Hematopoietic multipotent progenitor cell (in vitro differentiated cells): ENCODE measurements at places on chromosomes 1 and 21.

DNA sequence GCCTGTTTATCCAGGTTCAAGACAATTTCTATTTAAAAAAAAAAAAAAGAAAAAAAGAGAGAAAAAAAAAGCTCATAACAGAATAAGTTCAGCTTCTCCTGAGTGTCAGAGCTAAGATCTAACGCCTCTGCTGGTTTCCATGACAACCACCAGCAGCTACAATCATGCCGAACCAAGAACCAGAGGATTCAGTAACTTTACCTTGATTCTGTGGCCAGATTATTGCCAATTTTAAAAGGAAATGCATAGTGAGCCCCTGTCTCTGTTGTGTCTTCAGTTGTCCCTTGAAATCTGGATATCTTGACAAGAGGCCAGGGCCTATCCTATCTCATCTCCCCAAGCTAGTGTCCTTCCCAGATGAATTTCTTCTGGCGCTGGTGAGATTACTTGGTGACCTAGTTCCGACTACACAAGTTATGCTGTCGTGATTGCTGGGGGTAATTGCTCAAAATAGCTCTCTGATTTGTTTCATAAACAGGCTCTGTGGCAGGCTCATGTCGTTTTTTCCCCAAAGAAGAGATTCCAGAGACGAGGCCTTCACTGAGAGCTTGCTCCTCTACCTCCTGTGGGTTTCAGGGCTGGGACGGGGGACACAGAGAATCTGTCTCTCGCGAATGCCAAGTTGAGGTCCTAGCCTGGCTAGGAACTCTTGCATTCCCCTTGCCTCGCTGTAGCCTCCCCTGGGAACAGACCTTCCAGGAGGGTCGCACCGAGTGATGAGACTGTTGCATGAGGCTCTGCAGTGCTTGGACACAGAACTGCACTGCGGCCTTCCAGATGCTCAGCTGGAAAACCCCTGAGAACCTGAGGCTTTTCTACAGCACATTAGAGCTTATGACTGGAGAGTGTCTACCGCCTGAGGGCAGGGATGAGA is 32.4 kb upstream of the SCCPDH start:
- DNase-seq = no peak

- no peak for DNase-seq
Observed at GRCh38 chr1:215744419-215744818, 177.3 kb downstream of the KCTD3 start.

DNA sequence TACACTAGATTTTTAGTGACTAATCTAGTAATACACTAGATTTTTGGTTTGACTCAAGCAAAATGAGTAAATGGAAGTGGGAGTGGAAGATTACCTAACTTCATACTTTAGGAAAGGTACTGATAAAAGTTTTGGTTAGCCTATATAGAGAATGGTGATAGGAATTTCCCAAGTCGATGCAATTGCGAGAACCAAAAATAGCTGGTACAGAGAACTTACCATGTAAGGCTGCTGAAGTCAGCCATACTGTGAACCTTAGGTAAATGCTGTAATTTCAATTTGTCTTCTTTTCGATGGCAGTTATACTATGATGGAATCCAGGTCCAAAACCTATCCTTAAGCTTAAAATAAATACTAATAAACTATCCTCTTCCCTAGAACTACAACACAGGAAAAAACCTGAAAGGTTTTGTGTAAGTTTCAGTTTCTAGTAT is 4.6 kb downstream of the PNRC2 start:
- DNase-seq = no peak

GRCh38 chr1:232709386-232709785 is 79.5 kb upstream of the SIPA1L2 start:
- DNase-seq = no peak

DNA sequence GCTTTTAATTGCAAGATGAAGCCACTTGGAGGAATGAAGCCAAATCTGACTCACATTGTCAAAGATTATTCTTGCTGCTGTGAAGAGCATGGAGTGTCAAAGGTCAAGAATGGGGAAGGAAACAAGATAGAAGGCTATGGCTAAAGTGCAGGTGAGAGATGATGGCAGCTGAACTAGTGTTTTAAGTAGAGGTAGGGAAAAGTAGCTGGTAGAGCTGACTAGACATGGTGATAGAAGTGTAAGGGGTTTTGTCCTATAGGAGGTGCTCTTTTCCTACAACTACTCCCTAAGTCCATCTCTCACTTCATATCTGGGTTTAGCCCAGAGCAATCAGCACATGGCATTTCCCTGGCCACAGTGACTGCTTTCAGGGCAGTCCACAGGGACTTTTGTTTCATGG is 11.8 kb downstream of the UBE2T start:
- no peak for DNase-seq

DNA sequence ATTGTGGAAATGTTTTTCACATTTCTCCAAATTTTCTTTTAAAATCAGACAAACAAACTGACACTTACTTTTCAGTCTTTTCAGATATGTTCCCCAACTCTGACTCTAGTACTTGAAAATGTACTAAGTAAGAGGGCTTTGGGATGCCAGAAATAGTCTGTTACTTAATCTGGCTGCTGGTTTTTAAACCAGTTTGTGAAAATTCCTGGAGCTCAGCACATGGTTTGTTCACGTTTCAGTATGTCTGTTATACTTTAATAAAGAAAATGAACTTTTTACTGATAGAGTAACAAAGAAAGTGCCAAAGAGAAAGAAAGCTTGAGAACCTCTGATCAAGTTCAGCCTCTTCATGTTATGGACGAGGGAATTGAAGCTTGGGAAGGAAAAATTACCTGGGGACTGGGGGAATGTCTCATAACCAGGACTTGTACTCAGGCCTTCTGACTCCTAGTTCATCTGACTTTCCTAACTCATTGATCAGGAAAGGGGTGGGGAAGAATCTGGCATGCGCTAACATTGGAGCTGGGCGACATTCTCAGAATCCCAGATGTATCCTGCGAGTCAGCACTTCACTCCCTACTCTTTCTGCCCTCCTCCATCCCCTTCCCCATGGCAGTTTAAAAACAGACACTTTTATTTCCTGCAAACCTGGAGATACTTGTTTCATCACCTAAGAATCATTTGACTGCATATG is 30.8 kb upstream of the DNAJC6 start:
- no peak for DNase-seq

DNA sequence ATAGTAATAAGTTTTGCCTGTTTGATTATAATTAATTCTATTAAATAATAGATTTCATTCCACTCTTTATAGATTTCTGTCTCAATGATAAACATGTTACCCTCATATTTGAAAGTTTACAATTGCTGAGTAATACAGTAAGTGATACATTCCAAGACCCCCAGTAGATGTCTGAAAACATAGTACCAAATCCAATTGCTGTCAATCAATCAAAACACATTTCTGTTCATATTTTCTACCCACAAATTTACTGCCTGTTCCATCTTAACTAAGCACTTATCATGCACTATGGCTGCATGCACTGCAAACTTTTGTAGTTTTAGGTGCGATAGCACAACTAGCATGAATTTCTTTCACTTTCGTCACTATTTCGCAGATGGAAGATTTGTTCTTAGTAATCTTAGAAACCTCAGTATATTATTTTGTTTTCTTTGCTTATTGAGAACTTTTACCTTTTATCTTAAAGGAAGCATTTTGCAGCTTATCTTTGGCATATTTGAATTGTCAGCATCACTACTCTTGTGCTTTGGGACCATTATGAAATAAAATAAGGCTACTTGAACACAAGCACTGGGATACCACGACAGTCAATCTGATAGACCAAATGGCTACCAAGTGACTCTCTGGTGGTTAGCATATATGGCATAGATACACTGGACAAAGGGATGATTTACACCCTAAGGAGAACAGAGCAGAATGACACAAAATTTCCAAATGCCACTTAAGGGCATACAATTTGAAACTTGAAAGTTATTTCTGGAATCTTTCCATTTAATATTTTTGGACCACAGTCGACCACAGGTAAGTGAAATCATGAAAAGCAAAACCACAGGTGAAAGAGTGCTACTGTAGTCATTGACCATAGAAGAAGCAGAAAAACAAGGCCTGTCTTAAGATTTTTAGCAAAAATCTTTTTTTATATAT is 67.6 kb downstream of the RGS13 start:
- DNase-seq = no peak

DNA sequence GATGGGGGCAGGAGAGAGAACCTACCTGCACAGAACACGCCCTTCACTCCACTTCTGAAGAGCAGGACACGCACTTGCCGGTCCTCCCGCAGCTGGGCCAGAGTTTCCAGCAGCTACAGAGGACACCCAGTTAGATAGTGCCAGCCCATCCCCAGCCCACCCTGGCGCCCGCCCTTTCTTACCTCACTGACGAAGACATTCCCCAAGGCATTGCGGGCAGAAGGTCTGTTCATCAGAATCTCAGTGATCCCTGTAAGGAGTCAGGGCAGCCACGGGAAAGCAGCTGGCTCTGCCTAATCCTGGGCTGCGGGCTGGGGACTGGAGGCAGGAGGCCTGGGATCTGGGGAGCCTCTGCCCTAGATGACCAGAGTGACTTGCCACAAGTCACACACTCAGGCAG is 10.0 kb downstream of the ECHDC2 start:
- no peak for DNase-seq

- DNase-seq = peak; percentile 69
Observed at GRCh38 chr1:160078512-160079195, 2.7 kb upstream of the KCNJ9 start.

- DNase-seq = no peak
Observed at GRCh38 chr1:202122639-202123335, at the start of gene GPR37L1. TSS of gene GPR37L1 (plus strand) at chr1:202122917. CDS start at chr1:202122964, 47 bp downstream.

GRCh38 chr1:102163799-102164198 is 167.1 kb upstream of the OLFM3 start:
- DNase-seq = no peak

DNA sequence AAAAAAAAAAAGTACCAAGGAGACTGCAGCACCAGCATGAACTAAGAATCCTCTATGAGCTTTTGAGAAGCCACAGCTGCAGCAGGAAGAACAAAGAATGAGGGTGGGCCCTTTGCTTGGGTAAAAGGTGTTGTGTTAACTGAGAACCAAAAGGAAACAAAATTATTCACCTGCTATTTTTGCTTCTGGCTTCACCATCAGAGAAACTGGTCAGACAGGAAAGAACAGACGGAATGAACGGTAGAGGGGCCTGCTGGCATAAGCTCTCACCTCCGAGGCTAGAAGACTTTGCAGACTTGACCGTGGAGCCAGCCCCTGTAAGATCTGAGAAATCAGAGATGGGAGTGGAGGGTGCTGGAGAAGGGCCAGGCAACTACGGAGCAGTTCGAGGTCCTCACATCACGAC is 27.6 kb downstream of the IL10RB start:
- DNase-seq = no peak

- DNase-seq = no peak
Observed at GRCh38 chr1:232123775-232124659, 497.4 kb downstream of the DISC1 start.

GRCh38 chr1:38923607-38924006 is 18.0 kb downstream of the RHBDL2 start:
- no peak for DNase-seq

DNA sequence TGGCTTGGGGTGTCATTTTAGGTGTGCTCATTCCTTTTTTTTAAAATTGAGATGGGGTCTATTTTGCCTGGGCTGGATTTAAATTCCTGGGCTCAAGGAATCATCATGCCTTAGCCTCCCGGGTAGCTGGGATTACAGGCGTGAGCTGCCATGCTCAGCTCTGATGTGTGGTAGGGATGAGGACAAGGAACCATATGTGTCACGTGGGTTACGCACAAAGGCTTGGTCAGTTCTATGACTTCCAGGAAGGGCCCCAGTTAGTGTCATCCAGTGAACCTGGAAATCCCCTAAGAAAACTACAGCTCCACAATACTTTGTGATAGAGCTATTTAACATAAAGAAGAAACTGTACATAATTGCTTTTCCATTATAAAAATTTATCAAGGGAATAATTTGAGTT is 6.7 kb upstream of the METTL25B start:
- no peak for DNase-seq

- DNase-seq = no peak
Observed at GRCh38 chr1:220425852-220426251, 102.1 kb upstream of the MARK1 start.

DNA sequence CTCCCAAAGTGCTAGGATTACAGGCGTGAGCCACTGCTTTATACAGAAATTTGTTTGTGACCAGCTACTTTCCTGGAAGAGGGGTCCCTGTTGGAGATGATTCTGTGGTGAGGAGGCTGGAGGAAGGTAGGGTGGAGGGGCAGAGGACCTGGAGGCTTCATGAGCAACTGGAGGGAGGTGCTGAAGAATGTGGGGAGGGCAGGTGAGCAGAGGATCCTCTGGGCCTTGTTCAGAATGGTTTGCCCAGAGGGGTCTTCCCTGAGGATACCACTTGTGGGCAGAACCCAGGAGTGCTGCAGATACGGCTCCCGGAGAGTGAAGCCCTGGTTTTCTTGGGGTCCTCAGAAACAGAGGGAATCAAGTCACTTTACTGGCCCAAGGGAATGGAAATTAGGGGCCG is 67.2 kb upstream of the WDR26 start:
- no peak for DNase-seq

GRCh38 chr1:184801503-184801902 is 46.8 kb upstream of the EDEM3 start:
- no peak for DNase-seq

GRCh38 chr1:235286667-235287066 is 41.3 kb downstream of the ARID4B start:
- no peak for DNase-seq

DNA sequence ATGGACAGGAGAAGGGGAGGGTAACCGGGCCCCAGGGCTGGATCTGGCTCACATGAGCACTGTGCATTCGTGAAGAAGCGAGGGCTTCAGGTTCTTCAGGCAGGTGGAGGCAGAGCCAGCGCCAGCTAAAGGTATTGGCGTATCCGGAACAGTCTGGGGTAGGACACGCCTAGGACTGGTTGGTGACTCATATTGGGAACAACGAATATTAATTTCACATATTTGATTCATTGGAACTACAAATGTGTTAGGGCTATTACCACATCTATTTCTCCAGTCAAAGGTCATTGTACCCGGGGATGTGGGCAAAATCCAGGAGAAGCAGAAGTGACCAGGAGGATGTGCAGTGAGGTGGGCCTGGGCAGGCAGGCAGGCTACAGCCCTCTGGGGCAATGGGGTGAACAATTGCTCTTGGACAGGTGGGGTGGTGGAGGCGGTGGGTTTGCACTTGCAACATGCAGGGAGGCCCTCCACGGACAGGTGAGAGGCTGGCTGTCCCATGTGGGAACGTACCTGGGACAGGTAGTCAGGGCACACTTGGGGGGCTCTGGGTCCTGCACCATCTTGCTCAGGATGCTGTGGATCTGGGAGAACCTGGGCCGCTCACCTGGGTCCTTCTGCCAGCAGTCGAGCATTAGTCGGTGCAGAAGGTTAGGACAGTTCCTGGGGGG is 26.7 kb downstream of the CDCA8 start:
- DNase-seq = no peak

GRCh38 chr1:33370301-33370700 is 49.4 kb upstream of the A3GALT2 start:
- no peak for DNase-seq

GRCh38 chr1:203473781-203474305 is 1.8 kb upstream of the PRELP start:
- no peak for DNase-seq

GRCh38 chr1:232508130-232508701 is 121.7 kb downstream of the SIPA1L2 start:
- no peak for DNase-seq

DNA sequence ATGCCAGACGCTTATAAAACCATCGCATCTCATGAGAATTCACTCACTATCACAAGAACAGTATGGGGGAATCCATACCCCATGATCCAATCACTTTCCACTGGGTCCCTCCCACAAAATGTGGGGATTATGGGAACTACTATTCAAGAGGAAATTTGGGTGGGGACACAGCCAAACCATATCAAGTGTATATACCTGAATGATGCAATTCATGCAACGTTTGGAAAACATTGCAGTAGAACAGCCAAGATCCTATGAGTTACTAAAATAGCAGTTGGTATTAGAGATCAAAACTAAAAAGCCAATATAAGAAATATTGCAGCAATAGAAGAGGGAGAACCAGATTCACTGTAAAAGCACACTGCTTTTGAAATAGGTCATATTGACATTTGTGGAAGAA is 1543.9 kb upstream of the B3GALT2 start:
- DNase-seq = no peak
